ENCODE measurements at places on chromosomes 1 and 21.

- no peak for DNase-seq
Measured at GRCh38 chr1:234614081-234614489, 4.1 kb upstream of the IRF2BP2 start.

GRCh38 chr1:1430114-1430982 lies 5.1 kb upstream of the VWA1 start:
- DNase-seq, result no peak

DNA sequence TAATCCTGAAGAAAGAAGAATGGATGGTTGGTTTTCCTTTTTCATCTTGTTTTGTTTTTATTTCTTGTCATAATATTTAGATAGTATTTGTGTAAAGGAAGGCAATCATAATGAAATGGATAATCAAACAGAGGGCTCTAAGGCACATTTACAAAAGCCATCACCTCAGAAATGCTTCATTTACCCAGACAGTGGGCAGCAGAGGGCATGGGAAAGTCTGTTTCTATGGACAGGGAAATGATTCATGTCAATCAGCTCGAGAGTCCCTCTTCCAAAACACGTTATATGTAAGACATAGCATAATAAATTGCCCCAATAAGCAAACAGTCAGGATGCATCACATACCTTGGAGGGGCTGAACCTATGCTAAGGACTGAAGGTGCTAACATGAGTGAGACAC lies 426.1 kb downstream of the PLPP3 start:
- no peak for DNase-seq

DNA sequence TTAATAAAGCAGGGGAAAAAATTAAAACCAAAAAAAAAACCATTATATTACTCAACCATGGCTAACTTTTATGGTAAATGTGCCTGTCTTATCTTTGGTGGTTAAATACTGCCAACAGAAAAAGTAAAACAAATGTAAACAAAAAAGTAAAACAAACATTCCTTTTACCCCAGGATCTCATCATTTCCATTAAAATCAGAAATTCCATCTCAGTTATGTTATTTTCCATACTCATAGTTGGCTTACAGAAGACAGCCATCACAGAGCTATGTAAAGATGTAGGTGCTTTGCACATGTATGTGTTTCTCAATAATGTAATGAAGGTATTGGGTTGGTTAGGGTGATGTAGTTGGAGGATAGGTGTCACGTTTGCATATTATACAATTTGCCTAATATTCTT lies 185.0 kb downstream of the KCNK2 start:
- no peak for DNase-seq

DNA sequence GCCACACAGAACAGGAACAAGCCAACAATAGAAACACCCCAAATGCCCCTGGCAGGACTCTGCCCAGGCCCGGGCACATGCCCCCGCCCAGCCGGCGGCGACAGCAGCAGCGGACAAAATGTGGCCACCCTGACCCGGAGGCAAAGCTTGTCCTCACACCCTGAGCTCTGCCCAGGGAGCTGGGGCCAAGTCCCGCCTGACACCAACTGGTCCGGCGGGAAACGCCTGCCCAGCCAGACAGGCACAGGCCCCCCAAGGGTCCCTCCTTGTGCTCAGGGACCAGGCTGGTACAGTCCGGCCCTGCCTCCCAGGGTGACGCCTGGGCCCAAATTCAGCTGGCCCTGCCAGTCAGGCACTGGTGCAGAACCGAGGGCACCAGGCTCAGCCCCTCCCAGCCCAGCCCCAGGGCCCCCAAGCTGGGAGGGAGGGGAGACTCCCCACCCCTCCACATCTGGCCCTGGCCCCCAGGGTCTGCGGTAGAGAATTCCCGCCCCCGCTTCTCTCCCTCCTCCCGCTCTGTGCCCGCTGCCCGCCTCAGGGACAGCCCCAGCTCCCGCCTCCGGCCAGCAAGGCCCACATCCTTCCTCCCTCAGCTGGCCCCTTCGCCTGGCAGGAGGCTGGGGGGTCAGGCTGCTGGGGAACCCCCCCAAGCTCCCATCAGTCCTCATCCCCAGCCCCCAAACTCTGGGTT lies 2.0 kb downstream of the AHDC1 start:
- DNase-seq, result no peak

DNA sequence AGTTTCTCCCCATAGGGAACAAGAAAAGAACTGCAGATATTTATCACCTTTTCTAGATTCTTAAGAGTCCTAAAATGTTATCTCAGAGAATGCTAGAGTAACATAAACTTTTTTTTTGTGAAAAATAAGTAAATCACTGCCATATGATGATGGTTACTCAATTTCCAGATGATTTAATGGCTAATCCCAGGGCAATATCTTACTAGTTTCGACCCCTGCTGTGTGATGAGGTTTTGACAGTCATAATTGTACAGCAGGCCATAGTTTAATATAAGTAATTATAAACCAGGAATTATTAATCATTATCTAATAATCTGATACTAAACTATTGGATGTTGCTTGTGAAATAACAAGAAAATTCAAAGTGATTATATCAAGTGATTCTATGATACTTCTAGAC lies 210.6 kb downstream of the HLX start:
- no peak for DNase-seq

GRCh38 chr1:112144733-112145426 lies 155.4 kb upstream of the KCND3 start:
- no peak for DNase-seq

- DNase-seq, result no peak
Measured at GRCh38 chr1:20678599-20678998, 17.4 kb upstream of the DDOST start.

DNA sequence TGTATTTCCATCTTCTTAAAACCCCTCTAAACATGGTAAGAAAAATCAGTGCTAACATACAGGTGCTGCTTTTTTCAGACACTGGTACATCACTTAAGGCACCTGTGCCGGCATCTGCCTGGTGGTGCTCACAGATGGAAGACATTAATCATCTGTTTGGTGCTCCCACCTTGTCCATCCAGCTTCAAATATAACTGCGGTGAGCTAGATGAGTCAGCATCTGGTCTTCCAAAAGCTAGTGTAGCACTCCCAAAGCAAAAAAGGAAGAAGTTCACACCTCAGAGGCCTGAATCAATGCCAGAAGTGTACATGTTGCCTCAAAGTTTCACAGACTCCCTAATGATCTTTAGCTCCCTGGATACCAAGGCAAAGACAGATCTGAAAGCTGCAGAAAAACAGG lies 44.4 kb downstream of the TM2D1 start:
- no peak for DNase-seq

DNA sequence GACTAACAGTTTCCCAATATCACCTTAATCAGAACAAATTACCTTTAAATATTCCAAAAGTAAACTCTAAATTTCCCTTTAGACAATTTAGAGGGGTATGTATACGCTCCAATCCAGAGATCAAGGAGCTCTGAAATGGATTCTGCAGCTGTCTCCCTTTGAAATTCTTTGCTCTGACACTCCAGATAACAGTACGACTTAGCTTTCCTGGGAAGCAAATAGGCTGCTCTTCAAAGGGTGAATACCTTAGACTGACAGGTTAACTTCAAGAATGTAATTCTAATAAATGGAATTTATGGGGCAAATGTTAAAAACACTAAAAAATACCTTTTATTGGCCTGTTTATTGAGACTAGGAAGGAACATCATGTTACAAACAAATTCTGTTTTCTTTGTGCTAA lies 357.2 kb downstream of the USP25 start:
- DNase-seq, result no peak

DNA sequence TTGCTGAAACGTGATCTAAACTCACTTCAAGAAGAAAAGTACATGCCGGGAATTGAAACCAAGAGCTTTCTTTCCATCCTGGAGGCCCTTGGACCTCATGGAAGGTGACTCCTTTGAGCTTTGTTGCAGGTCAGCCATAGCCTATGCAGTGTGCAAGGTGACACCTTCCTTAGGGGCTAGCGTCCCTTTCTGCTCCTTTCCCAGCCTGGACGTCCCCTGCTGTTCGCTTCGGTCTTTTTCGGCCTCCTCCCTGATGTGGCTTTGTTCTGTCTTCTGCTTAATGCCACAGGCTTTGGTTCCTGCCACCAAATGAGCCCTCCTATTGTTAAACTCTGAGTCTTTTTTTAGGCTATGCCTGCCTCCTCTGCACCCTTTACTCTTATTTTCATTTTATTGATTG lies 308.8 kb downstream of the BRINP2 start:
- no peak for DNase-seq

DNA sequence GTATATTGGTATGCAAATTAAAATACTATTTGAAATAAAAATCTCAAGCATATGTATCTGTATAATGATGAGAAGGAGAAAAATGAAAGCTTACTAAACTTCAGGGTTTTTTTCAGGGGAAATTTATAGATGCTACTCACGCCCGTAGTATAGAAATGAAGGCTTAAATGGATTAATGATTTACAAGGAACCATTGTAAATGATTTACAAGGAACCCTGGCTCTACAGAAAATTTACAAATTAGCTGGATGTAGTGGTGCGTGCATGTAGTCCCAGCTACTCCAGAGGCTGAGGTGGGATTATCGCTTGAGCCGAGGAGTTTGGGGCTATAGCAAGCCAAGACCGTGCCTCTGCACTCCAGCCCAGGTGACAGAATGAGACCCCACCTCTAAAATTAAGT lies 150.5 kb downstream of the PCBP3 start:
- no peak for DNase-seq

DNA sequence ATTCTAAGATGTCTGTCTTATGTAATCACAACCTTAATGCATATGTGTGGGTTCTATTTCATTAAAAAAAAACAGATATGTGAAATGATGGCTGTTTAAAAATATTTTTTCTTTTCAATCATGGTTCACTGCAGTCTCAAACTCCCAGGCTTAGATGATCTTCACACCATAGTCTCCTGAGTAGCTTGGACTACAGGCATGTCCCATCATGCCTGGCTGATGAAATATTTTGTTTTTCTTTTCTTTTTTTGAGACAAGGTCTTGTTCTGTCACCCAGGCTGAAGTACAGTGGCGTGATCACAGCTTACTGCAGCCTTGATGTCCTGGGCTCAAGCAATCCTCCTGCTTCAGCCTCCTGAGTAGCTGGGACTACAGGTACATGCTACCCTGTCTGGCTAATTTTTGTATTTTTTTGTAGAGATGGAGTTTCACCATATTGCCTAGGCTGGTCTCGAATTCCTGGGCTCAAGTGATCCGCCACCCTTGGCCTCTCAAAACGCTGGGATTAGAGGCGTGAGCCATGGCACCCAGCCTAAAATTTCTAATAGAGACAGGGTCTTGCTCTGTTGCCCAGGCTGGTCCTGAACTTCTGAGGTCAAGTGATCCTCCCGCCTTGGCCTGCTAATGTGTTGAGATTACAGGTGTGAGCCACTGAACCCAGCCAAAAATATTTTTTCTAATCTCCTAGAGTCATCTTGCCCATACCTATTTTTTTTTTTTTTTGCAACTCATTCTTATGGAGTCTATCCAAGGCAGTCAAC lies 67.6 kb downstream of the GIPC2 start:
- no peak for DNase-seq

GRCh38 chr1:187873126-187873525 lies 1044.4 kb downstream of the PLA2G4A start:
- DNase-seq, result no peak

DNA sequence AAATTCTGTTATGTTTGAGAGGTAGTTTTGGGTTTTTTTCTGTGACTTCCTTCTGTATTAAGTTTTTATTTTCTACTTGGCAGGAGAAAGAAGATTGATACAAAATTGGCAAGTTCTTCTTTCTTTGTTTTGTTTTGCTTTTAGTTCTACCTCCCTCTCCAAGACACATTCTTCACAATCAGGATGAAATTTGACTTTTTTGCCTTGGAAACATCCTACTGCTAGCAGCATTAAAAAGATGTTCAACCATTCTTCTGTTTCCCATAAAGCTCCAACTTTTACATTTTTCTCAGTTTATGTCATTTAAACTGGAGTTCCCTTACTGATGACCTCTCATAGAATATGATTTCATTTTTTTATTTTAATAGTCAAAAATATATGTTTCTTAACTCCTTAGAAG lies 234.8 kb downstream of the NCAM2 start:
- no peak for DNase-seq

- no peak for DNase-seq
Measured at GRCh38 chr1:20526267-20526666, 18.3 kb upstream of the MUL1 start.

GRCh38 chr1:33805988-33806387 lies 57.9 kb upstream of the HMGB4 start:
- no peak for DNase-seq

DNA sequence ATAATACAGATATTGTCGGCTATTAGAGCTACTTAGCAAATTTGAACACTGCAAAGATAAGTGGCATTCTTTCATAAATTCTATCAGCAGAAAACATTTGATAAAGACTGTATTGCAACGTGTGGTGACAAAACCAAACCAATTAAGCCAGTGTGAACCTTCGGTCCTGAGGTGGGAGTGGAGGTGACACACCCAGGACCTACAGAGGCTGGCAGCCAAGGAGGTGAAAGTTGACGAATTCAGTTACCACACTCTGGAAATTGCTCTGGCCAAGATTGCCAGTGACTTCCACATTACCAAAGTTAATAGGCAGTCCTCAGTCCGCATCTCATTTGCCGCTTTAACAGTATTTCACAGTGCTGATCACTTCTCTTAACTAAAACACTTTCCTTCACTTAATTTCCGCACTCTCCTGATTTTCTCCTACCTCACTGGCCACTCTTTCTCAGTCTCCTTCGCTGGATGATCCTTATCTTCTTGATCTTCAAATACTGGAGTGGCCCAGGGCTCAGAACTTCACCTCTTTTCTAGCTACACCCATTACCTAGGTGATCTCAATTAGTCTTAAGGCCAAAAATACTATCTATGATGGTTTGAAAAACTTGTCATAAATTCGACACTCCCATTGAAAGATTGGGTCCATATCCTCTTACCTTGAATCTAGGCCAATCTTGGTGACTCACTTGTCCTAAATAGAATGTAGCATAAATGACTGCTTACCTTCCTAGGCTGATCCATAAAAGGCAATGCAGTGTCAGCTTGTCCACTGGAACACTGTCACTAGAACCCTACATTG lies 5.1 kb upstream of the CDC42BPA start:
- DNase-seq, result no peak

DNA sequence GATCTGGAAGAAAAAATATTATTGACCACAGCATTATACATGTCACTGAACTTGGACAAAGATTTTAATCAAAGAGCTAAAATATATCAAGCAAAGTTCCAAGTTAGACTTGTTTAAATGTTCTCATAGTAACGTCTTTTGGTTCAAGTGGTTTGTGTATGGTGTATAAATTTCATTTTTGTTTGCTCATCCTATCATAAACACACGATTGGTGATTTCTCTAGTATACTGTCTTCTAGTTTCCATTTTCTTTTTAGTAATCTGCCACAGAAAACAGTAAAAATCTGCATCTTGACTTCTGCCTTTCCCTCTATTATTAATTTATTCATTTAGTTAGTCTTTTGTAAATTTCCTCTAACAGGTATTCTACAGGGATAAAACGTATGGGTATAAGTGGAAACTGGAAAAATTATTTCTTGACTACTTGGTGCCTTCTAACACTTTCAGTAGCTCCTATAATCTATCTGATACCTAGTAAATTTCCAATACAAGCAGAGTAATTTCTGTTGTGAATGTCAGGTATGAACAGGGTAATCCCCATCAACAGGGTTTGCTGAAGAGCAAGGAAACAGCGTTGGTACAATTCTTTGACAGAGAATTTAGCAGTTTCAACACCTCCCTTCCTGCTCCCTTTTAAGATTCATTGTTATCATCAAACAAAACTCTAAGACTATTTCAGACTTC lies 268.0 kb downstream of the PTPRC start:
- DNase-seq, result no peak
